Astrocyte of the spinal cord (primary cell): ENCODE measurements at places on chromosomes 16 and 17.

DNA sequence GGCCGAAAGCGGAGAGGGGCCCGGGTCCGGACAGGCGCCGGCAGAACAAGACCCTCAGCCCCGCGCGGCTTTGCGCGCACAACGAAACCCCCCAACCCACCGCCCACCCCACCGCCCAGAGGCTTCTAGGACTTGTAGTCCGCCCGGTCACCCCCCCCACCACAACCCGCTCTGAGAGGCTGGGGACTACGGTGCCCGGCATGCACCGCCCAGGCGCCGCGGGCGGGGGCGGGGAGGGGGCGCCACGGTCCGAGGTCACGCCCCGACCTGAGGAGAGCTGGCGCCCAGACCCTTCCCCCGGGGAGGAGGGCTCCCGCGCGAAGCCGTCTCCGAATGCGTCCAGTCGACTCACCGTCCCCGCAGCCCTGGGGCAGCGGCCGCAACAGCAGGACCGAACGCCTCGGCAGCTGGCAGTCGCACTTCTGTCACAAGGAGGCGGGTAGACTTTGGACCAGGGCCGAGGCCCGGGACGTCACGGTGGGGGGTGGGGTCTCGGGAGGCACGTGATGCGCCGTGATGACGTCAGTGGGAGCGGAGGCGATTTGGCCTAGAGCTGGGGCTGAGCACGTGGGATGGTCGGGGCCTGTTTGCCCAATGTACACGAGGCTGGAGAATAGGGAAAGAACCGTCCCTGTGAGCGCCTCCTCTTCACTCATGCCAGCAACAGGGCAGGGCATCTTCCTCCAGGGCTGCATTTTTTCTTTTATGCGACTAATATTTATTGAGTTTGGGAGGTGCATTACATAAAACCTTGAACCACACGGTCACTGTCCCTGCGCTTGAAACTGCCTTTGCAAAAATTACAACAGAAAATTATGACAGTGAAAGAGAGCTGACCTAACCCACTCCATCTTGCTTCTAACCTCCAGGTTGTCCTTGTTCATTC, at the start of gene CDIP1:
CDIP1 (minus strand) TSS at position 424 of the 886 bp plus-strand sequence. CDS start 24,643 bp downstream, outside the sequence.
- peak; percentile 95 for DNase-seq

DNA sequence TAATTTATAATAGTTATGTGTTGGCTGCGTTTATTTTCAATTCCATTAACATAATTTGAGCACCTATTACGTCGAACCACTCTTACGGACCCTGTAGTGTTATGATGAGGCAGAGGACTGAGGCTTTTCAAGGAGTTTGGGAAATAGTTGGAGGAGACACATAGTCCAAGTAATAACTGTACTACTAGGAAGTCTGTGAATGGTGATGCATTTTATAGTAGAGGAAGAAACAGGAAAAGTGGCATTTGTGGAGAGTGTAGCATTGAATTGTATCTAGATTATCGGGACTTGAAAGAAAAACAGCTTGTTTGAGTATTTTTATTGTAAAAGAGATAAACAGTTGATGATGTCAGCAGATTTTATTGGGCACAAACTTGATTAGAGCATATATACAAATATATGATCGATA, 1.7 kb downstream of the NFATC3 start:
- DNase-seq: peak; percentile 22

DNA sequence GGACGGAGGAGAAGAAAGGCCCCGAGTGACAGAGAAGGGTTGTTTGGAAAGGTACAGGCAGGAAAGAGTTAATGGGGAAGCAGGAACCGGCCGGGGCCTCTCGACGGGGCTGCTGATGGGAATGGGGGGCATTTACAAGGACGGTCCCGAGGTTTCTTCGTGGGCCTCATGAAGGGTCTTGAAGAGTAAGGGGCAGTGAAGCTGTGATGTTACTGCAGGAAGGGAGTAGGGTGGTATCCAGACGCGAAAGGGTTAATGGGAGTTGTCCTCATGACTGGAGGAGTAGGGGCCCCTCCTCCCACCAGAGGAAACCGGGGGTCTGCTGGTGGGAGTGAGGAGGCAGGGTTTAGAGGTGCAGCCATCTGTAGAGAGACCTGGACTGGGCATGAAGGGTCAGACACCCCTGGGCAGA, 481 bp downstream of the PDK2 start:
- no peak for DNase-seq

GRCh38 chr17:53137869-53138268, 684.9 kb upstream of the KIF2B start:
- DNase-seq: no peak

- DNase-seq: no peak
These were observed 19.7 kb downstream of the ARHGAP17 start for GRCh38 chr16:24995469-24995868.

DNA sequence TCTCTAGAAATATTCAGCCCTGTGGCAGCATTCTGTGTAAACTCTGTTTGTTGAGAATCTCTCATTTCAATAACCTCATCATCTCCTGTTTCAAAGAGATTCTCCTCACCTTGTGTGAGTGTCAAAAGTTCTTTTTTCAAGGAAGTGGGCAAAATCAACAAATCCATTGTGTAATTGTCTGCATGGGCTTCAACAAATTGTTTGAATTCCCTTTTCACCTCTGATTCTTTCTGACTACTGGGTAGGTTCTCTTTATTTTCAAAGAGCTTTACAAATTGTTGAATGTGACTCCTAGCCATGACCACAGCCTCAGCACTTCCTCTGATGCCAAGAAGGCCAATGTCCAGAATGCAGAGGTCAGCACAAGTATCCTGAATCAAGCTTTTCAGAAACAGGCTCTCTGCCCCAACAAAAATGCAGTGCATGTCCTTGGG, 48.0 kb downstream of the N4BP1 start:
- peak; percentile 59 for DNase-seq

DNA sequence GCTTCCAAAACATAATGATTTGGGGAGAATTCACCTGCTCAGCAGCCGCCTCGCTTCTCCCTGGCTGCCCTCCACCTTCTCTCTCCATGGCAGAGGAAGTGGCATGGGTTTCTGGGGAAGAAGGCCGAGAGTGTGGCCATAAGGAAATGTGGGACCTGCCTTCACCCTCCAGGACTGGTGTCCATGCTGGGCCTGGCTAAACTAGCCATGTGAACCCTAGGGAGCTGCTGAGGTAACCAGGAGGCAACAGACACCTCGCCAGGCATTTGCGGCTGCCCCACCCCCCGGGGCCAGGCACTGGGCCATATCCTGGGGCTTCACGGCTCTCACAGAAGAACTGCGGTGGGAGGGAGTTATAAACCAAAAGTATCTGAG, 9.9 kb upstream of the CMTM4 start:
- DNase-seq: peak; percentile 13

- no peak for DNase-seq
These were observed 11.1 kb downstream of the SMIM36 start for GRCh38 chr17:55500103-55500502.

GRCh38 chr17:43027091-43028032, 2.3 kb downstream of the RND2 start:
- no peak for DNase-seq
